ENCODE measurements at places on chromosomes 12 and 14.

DNA sequence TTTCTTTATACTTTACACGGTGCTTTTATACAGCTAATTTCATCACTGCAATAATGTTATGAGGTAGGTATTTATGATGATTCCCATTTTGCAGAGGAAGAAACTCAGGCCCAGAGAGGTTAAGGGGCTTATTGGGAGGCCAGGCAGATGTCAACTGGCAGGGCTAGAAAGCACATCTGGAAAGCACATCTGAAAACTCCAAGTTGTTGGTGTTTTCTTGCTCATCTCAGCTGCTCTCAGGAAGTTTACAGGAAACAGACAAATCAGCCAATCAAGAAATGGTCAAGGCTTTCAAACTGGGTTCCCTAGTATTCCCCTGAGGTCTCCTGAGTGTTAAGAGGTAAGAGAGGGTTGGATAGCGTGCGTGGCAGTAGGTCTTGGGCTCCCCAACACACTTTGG lies 124.1 kb upstream of the MED13L start:
- no peak for DNase-seq

GRCh38 chr14:94548999-94549985 lies 11.9 kb upstream of the SERPINA4 start:
- DNase-seq = peak; percentile 24

DNA sequence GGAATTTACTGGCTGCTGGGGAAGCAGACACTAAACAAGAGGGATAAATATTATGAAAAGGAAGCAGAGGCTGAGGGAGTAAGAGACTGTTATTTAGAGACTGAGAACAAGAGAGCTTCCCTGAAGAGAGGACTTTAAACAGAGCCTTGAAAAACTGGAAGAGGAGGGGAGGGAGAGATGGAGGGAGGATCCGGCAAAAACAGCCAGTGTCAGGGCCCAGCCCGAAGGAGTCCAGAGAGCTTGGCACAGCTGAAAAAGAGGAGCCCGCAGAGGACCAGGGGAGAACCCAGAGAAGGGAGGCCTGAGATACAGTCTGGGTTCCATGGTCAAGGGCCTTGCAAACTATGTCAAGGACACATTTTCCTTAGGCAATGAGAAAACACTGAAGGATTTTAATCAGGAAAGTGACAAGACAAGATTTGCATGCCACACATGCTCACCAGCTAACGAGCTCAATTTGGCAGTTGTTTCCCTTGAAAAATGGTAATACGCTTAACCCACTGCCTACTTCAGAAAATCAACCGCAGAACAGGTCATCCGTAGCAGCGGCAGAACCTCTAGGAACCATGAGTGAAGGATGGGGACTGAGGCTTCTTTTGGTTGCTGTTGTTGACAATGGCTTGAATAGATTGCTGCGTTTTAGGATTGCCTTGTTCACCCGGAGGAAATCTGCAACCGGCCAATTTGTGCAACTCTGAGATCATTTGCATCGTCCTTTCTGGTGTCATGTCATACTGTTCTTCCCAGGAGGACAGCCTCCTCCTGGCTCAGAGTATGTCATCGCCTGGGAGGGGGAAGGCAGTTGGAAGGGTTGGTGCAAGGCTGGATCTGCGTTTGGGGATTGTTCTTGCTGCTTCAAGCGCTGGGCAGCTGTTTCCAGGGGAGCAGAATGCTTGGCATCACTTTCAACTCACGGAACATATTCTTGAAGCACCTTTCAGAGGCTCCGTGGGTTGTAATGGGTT lies 108.2 kb downstream of the PRMT8 start:
- DNase-seq = no peak

DNA sequence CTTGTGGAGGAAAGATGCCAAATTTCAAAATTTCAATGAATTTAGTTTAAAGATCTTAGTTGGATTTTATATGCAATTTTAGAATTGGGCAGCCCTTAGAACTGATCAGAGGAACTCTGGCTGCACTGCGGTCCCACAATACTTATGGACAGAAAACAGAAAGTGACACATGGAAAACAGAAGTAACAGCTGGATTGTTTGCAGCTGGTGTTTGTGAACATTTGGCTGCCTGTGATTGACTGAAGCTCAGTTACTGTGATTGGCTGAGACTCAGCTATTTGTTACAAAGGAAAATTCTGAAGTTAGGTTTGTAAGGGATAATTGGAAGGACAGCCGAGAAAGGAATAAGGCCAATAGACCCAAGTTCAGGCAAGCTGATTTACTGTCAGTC lies 10.0 kb upstream of the KRT86 start:
- no peak for DNase-seq

DNA sequence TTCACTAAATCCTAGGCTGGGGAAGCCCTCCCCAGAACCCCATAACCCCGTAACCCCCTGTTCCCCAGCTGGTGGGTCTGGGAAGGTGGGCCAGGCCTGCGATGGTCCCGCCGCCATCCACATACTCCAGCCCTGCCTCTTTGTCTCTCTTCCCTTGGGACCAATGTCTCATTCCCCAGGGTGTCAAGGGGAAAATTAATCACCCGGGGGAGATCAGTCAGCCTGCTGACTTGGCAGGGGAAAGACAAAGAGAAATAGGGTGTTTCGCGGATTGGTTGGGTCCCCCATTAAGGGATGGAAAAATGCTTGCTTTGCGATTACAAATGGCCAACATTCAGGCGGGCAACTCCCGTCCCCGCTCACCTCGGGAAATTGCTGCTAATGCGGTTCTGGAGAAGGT lies 60.6 kb upstream of the LHX5 start:
- DNase-seq = no peak

GRCh38 chr14:102046337-102047278 lies 40.2 kb downstream of the HSP90AA1 start:
- DNase-seq = no peak

- DNase-seq = no peak
Measured at GRCh38 chr14:33567023-33567728, 383.7 kb downstream of the EGLN3 start.

- DNase-seq = no peak
Measured at GRCh38 chr12:42652048-42652447, 62.5 kb upstream of the PRICKLE1 start.

DNA sequence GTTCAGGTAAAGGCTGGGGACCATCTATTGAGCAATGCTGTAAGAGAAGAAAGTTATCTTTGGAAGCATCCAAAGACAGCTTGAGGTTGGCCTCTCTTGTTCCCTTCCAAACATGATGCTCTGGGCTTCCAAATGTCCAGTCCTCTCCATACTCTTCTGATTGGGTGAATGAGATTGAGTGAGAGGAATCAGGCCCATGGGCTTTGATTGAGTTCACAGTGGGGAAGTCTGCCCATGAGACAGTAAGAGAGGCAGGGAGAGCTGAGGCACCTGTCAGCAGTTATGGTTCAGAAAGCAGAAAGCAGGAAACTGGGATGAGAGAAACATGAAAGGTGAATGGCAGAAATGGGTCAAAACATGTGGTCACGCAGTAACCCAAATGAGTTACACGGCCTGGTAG lies 1006.9 kb downstream of the VRK1 start:
- DNase-seq = no peak

- DNase-seq = peak; percentile 15
Measured at GRCh38 chr12:107134558-107134957, 41.2 kb upstream of the CRY1 start.

DNA sequence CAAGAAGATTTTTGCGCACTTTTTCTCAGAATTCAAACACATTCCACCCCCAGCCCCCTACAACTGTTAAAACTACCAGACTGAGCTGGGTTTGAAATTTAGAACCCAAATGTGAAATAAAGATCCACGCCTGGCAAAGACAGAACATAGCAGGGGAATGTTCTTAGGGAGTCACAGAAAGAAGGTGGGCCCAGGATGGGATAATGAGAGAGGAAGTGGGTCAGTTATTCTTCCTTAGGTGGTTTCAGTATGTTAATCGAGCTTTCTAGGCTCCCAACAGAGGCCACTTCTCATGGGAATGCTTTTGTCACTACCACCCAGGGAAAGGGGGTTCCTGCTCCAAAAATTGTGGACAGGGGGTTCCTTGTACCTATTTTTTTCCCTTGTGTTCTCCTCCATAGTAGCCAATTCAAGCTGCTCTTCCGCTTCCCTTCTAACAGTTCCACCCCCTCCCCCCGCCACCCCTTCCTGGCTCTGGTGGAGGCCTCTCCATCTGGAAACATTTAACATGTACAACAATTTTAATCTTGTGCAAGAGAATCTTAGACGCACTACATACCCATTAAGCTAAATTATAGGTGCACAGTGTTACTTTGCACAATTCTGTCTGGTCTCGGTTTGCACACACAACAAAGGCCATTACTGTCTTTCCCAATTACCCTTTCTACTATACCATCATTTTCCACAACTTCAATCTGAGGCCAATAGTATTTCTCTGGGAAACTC lies 218.1 kb downstream of the MON2 start:
- no peak for DNase-seq

Measured in activated T-helper 2 cell treated with anti-CD3 and anti-CD28 coated beads, Interferon-gamma antibody, Interleukin-2, Interleukin-4, amounts not matched to agents 10 μg/mL and 5 μg/mL and 100 μg/mL, durations not matched to agents 14 hours and 24 hours and 36 hours (primary cell).